ENCODE measurements at places on chromosomes 3 and 15. TPM values are rescaled to one million over a fixed set of nuclear protein-coding genes. Genes with fewer than 3 reads are reported as not detected.
A peak's percentile ranks its signal among the peaks of the same experiment; 100 is the strongest.

- H3K4me1 ChIP-seq, result peaks cover 31% of the 10 kb centered on the region
- no peak for DNase-seq
- no peak overlapping the region for H3K27ac ChIP-seq
- H3K4me3 ChIP-seq, result no peak overlapping the region
- peaks cover 8% of the 10 kb centered on the region for H3K36me3 ChIP-seq
- peaks cover 47% of the 10 kb centered on the region for H3K27me3 ChIP-seq
Measured at GRCh38 chr15:89364741-89365450, 30.3 kb upstream of the POLG start.

GRCh38 chr3:5583920-5584319 lies 396.4 kb downstream of the EDEM1 start:
- no peaks in the 10 kb centered on the region for H3K4me1 ChIP-seq
- H3K27ac ChIP-seq, result no peak overlapping the region

Gene CCR9
- 1.9 TPM for total RNA-seq

Gene CAMK1
- total RNA-seq, result 0.96 TPM

DNA sequence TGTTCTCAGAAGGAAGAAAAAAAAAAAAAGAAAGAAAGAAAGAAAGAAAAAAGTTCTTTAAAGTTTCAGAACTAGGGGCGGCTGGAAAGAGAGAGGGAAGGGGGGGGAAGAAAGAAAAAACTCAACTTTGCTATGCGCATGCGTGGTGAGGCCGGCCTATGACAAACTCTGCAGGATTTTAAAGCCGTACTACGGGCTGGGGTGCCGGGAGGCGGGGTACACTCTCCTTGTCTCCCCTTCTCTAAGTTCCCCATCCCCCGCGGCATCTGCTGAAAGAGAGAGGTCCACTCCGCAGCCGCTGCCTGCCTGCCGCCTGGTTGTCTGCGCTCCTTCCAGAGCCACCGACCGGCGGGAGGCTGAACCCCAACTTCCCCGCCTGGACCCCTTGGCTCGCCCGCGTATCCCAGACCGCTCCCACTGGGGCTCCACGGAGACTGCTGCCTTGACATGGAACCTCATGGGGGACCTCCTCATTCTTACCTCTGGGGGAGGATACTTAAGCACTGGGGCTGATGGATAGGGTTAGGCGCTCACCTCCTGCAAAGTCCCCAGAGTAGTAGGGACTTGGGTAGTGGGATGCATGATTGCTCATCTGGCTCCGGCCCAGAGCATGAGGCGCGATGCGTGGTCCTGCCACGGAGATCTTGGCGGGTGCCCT lies 1.4 kb upstream of the WNT5A start:
- peaks cover 49% of the 10 kb centered on the region for H3K27me3 ChIP-seq
- no peak overlapping the region for H3K27ac ChIP-seq
- no peaks in the 10 kb centered on the region for H3K36me3 ChIP-seq
- H3K4me1 ChIP-seq, result peaks cover 35% of the 10 kb centered on the region
- no peak for DNase-seq
- H3K4me3 ChIP-seq, result peak overlapping the region; percentile 71

- no peak overlapping the region for H3K27ac ChIP-seq
- no peaks in the 10 kb centered on the region for H3K36me3 ChIP-seq
- peaks cover 5% of the 10 kb centered on the region for H3K4me1 ChIP-seq
- H3K4me3 ChIP-seq, result no peak overlapping the region
Measured at GRCh38 chr15:94844538-94845389, 613.4 kb downstream of the MCTP2 start.

Gene SLC22A14
- total RNA-seq, result 0.22 TPM

DNA sequence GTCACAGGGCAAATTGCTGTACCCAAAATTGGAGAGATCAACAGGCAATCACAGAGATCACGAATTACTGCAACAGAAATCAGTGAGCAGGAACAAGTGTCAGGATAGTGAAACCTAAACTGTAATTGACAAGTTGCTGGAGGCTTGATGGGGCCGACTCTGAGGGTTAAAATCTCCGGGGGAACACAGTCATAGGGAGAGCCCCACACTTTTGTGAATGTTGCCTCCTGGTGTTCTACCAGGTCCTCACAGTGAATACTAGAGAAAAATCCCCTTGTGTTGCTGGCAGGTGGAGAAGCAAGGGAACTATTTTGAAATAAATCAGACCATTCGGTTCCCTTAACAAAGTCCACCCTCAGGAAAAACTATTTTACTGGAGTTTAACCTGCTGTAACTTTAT lies 697.5 kb upstream of the CBLB start:
- no peak overlapping the region for H3K27ac ChIP-seq
- no peaks in the 10 kb centered on the region for H3K36me3 ChIP-seq
- no peaks in the 10 kb centered on the region for H3K27me3 ChIP-seq
- no peaks in the 10 kb centered on the region for H3K4me1 ChIP-seq
- no peak for DNase-seq

Gene MUSTN1
- 3.4 TPM for total RNA-seq

GRCh38 chr3:58537412-58538301 lies 667 bp upstream of the ACOX2 start:
- no peaks in the 10 kb centered on the region for H3K27me3 ChIP-seq
- peaks cover 5% of the 10 kb centered on the region for H3K4me1 ChIP-seq
- H3K36me3 ChIP-seq, result no peaks in the 10 kb centered on the region
- no peak overlapping the region for H3K27ac ChIP-seq
- no peak for DNase-seq
- H3K4me3 ChIP-seq, result no peak overlapping the region

GRCh38 chr3:12854565-12854964 lies 13.2 kb upstream of the RPL32 start:
- peaks cover 7% of the 10 kb centered on the region for H3K27me3 ChIP-seq
- H3K27ac ChIP-seq, result no peak overlapping the region
- H3K4me1 ChIP-seq, result no peaks in the 10 kb centered on the region
- no peaks in the 10 kb centered on the region for H3K36me3 ChIP-seq
- H3K4me3 ChIP-seq, result no peak overlapping the region
- no peak for DNase-seq

Gene CX3CR1
- 0.66 TPM for total RNA-seq

GRCh38 chr3:10142707-10143560 lies 1.4 kb downstream of the VHL start:
- H3K36me3 ChIP-seq, result peaks cover 30% of the 10 kb centered on the region
- peak overlapping the region; percentile 93 for H3K4me3 ChIP-seq
- DNase-seq, result no peak

- H3K36me3 ChIP-seq, result no peaks in the 10 kb centered on the region
- H3K27ac ChIP-seq, result no peak overlapping the region
- no peak for DNase-seq
- H3K4me3 ChIP-seq, result no peak overlapping the region
Measured at GRCh38 chr15:67143646-67144045, 78.2 kb downstream of the SMAD3 start.

Gene CEMIP
- not detected for total RNA-seq

Gene GABRB3
- total RNA-seq, result not detected
